ENCODE measurements at places on chromosomes 16 and 17.

- DNase-seq = peak; percentile 29
Measured at GRCh38 chr16:57899771-57900661, 70.9 kb downstream of the CNGB1 start.

- DNase-seq = no peak
Measured at GRCh38 chr16:4212934-4213296, 29.0 kb downstream of the SRL start.

- DNase-seq = no peak
Measured at GRCh38 chr16:27464626-27465482, 62.9 kb downstream of the IL21R start.

- no peak for DNase-seq
Measured at GRCh38 chr17:19531780-19532501, 1.7 kb upstream of the SLC47A1 start.

DNA sequence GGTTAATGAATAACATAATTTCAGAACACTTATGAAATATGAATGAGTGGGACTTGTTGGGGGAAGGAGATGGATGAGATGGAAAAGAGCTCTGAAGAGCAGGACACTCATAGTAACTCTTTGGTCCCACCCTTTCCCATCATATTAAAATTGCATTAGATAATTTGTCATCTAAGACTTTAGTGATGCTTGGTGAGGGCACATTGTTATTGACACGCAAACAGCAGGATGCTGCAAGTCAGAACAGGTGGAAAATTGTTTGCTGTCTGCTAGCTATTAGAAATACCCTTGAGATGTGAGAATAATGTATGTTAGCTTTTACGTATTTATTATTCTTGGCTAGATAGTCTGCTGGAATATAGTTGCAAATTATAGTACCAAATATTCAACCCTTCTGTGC lies 75.7 kb downstream of the TANC2 start:
- DNase-seq = no peak

- no peak for DNase-seq
Measured at GRCh38 chr17:2337544-2338314, 428 bp downstream of the SGSM2 start.

DNA sequence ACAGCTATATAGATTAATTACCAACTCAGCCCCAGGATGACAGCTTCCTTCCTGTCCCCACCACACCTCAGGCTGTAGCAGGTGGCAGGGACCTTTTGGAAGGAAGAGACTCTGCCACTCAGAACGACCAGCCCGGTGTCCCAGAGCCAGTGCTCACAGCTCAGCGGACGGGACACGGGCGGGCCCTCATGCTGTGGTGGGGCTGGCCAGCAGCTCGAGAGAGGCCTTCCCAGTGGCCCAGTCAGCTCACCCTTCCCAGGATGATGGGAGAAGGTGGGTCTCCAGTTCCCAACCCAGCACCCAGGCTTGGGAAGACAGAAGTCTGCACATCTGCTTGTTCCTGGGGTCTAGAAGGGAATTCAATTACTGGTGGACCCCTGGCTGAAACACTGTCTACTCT lies 10.5 kb downstream of the NUDT16L1 start:
- DNase-seq = no peak

Data from fibroblast of skin of left quadriceps (primary cell).